ENCODE measurements at places on chromosomes 12 and 14.

DNA sequence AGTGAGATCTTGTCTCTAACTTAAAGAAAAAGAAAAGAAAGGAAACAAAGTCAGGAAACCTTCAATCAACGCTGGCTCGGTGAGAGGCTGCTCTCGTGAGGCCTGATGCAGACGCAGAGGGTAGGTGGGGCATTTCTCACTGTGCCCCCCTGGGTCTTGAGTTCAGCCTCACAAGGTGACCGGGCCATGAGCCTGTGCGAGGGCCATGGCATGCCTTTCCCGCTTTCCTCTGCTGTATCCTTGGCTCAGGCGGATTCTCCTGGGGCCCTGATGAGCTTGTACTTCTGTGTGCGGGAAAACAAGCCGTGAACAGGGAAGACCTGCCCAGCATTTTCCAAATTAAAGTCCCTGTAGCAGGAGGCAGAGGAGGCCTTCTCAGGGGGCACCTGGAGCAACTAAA lies 20.2 kb downstream of the ADGRD1 start:
- no peak for DNase-seq

DNA sequence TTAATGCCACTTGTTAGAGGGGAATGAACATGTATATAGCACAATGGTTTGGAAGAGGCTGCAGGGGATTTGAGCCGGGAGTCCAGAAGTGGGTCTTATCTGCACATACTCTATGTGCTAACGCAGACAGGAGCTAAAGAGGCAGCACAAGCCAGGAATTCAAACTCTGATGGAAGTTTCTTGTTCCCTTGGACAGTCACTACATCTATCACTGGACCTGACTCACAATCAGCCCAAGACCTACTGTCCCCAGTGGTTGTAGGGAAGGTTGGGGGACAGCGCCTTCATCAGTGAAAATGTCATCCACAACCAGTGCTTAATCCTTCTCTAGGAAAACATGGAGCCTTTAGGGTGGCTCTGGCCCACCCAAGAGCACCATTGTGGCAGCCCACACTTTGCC lies 107.8 kb downstream of the GCH1 start:
- DNase-seq: no peak

DNA sequence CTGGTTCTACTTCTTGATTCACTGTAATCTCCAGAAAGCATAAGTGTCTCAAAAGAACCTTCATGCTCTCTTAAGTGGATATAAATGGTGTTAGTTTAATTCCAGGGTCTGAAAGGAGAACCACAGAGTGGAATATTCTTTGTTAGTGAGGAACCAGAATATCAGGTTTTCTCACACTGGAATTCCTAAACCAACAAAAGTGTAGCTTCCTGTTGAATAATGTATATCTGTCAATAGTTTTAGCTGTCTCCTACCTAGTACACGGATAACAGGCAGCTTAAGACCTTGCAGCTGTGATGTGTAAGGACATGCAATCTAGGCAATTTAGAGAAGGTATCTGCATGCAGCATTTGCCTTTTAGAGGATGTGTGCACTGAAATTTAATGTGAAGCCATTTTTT lies 24.0 kb downstream of the LRIG3 start:
- no peak for DNase-seq

DNA sequence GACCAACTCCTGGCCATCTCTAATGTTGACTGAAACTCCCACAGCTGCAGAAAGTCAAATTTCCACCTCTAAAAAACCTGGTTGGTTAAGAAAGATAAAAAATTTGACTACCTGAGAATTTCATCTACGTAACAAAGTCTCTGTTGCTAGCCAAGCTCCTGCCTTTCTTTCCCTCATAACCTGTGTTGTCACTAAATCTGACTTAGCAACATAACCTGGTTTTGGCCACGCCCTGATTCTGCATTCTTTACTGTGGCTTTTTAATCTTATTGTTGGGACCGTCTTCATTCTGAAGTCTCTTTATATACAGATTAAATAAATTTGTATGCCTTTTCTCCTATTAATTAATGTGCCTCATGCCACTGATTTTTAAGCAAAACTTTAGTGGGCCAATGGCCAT lies 16.1 kb upstream of the CD69 start:
- no peak for DNase-seq

DNA sequence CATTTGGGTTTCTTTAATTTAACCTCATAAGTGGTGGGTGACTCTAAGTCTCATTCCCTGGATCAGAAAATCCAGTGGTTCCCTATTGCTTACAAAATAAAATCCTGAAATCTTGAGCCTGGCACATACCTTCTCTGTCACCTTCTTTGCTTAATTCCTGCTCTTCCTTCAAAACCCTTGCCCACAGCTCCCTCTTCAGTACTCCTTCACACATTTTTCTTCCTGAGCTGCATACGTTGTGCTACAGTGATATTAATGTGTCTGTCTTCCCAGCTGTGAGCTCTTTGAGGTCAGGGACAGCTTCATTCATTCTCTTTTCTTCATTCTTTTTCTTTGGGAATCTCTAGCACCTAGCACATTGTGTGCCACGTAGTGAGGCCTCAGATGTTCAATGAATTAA lies 9.5 kb downstream of the TSPAN11 start:
- no peak for DNase-seq

GRCh38 chr12:51127050-51127729 lies 43.8 kb upstream of the CSRNP2 start:
- DNase-seq: no peak

DNA sequence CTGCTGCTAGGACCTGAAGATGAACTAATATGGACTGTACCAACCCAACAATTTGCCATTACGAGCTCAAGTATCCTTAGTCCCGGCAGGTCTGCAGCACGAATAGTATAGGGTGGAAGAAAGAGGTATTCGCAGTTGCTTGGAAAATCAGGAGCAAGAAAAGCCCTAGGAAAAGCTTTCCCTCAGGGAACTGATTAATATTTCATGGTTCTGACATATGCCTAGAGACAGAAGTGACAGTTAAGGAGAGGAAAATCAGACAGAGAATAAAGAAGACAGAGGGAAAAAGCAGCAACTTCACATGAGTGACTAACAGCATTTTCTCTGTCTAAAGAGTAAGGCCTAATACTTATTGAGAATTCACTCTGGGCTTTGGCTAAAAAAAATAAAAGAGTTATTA lies 602.9 kb upstream of the ATP2B1 start:
- no peak for DNase-seq

GRCh38 chr14:69342928-69343525 lies 55.1 kb downstream of the ERH start:
- no peak for DNase-seq

GRCh38 chr12:105281694-105282049 lies 45.7 kb upstream of the APPL2 start:
- no peak for DNase-seq

DNA sequence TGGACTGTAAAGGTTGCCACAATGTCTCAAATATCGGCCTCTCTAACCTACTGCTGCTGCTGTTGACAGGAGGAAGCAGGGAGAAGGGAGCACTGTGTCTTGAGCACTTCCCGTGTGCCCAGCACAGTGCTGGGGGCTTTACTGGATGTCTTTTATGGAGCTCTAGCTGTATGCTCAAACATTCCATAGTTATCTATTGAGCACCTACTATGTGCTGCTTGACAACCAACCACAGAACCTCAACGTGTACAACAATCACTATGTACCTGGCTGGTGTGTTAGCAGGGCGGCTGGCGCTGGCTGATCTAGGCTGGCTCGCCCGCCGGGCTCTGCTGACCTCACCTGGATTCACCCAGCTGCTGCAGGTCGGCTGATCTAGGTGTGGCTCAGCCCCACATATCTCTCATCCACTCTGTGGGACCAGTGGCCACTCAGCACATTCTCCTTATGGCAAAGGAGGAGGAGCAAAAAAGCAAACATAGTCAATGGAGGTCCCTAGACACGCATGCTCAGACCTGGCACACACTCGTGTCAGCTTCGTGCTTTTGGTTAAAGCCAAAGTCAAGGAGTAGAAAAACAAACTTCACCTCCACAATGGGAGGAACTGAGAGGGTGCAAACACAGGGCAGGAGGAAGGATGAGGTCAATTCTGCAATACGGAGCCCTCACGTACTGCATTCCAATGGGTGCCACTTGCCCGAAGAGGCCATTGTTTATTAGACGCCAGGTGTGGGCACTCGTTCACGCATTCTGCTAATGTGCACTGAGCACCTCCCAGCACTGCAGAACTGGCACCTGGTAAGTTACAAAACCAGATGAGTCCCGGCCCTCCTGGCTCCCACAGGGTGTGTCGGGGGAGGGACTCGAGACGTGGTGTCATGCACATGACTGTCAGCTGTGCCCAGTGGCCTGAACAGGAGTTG lies 147.2 kb downstream of the SCARB1 start:
- DNase-seq: no peak

GRCh38 chr12:51262758-51263177 lies 7.4 kb downstream of the SMAGP start:
- DNase-seq: no peak

GRCh38 chr12:68878283-68878682 lies 54.7 kb downstream of the CPM start:
- no peak for DNase-seq

DNA sequence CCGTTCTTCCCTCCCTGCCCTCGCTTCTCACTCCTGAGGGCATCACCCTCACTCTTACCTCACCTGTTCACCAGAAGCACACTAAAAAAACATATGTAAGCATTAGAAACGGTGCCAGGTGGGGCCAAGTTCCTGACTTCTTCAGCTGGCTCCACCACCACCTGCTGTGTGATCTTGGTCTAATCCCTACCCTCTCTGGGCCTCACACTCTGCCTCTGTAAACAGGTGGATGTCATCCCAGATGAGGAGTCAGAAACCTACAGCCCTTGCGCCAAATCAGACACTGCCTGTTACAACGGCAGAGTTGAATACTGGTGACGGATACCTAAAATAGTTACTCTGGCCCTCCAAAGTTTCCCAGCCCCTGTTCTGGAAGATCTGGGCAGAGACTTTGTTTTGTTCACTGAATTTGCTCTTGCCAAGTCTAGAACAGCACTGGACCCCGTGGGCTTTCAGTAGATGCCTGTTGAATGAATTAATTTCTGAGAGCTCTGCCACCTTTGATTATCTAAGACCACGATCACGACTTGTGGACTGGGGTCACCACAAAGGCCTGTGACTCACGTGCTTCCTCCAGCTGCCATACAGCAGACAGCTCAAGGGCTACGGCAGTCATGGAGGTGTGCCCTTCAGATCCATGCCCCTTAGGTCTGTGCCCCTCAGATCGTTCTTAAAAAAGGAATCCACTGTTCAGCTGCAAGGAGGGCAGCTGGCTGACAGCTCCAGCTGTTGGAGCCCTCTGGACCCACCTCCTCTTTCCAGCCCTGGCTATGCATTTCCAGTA lies 71.9 kb downstream of the GSC start:
- DNase-seq: no peak

GRCh38 chr12:27644158-27644845 lies 51.9 kb upstream of the REP15 start:
- no peak for DNase-seq

DNA sequence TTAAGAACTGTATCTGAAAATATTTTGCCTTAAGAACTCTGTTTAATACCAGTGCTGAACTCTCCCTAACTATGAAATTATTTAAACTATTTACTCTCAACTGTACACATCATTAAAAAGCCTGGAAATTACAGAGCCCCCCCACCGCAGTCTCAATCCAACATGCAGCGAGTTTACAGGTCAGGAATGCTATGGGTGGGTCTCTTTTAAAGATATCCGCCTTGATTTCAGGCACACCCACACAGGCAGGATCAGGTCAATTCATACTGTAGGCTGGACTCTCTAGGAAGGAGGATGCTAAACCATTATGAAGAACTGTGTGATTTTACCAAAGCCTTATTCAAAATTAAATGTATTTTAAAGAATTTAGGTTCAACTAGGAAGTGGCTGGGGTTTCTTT lies 16.5 kb downstream of the SPTLC2 start:
- DNase-seq: no peak

- no peak for DNase-seq
Measured at GRCh38 chr12:26744042-26744626, 88.9 kb downstream of the ITPR2 start.

DNA sequence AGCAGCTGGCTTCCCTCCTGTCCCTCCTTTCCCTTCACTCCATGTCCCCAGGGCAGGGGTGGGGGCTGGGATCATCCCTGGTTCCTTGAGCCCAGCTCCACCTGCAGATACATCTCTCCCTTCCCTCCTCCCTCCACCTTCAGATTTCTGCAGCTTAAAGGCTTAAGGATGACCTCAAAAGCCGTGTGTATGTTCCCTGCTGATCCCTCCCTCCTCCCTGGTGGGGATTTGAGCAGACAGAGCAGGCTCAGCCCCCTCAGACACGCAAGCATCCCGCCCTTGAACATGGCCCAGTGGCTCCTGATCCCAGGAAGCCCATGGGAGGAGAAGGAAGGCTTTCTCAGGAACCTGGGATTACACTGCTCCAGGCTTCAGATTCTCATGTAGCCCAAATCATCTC lies 82.9 kb upstream of the RIN3 start:
- no peak for DNase-seq

- DNase-seq: no peak
Measured at GRCh38 chr14:23349156-23349845, 3.4 kb downstream of the SLC22A17 start.

DNA sequence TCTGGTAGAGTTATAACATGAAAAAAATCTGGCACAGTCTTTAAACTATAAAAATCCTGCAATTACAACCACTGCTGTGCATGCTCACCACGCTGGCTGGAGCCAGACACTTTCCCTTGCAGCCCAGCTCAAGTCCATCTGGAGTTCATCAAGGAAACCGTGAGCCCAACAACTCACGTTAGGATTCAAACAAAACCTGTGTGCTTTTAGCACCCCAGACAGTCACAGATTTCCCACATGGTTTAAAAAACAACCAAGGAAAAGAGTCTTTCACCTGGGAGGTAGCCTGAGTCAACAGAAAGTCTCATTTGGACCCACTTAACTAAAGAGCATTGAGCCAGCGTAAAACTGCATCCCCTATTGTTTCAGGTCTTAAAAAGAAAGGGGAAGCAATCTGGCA lies 4.7 kb downstream of the LRIG3 start:
- no peak for DNase-seq

DNA sequence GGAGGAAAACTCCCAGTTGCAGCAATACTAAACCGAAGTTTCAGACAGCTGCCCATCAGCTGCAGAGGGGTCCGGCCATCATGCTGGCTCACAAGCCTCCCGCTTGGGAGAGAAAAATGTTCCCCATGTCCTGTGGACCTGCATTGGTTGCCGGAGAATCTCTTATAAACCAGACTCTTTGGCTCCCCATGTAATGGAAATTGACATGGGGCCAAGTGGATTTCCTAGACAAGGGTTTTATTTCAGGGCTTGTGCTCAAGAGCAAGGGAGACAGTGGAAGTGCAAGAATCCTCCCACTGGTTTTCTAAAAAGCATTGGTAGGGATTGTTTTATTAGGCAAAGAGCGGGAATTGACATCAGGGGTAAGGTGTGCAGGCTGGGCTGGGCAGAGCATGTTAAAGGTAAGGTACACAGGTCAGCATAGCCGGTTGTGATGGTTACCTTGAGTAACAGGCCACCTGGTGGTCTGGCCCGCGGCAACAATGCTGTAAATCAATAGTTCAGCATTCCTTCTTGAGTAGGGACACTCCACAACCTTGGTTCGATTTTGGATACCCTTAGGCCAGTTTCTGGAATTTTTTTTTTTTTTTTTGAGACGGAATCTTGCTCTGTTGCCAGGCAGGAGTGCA lies 135.4 kb downstream of the UNC79 start:
- DNase-seq: no peak

GRCh38 chr14:67539116-67539515 lies 6.0 kb downstream of the PLEKHH1 start:
- no peak for DNase-seq
